Right renal cortex interstitium (tissue), 3 donors: ENCODE measurements at places on chromosomes 4 and X. TPM values are rescaled to one million over a fixed set of nuclear protein-coding genes. Genes with fewer than 3 reads are reported as not detected.

Gene PABPC5
- polyA plus RNA-seq = 5.3 TPM

Gene ODAM
- polyA plus RNA-seq = 2.1 TPM

Gene MXRA5
- polyA plus RNA-seq = 8.6 TPM

DNA sequence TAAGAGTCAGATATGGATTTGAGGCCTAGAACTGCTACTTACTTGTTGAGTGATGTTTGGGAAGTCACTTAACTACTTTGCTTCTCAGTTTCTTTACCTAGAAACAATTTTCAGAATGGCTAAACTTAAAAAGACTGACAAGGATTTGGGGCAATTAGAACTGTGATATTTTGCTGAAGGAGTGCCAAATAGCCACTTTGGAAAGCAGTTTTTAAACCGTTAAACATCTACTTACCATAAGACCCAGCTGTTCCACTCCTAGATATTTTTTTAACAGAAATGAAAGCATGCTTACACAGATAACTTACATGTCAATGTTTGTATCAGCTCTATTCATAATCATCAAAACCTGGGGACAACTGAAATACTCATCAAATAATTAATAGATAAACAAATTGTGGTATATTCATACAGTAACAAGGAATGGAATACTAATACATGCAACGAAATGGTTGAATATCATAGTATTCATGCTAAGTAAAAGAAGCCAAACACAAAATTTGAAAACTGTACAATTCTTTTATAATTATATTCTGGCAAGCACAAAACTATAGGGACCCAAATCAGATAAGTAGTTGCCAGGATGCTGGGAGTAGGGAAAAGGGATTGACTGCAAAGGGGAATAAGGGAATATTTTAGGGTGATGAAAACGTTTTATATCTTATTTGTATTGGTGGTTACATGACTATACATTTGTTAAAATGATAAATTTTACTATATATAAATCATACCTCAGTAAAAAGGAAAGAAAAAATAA lies 24.0 kb downstream of the RPA4 start:
- no peak for DNase-seq

- DNase-seq = no peak
Measured at GRCh38 chr4:14049946-14050345, 422.4 kb upstream of the BOD1L1 start.

- no peak for DNase-seq
Measured at GRCh38 chr4:98557194-98557892, 101.1 kb downstream of the TSPAN5 start.

DNA sequence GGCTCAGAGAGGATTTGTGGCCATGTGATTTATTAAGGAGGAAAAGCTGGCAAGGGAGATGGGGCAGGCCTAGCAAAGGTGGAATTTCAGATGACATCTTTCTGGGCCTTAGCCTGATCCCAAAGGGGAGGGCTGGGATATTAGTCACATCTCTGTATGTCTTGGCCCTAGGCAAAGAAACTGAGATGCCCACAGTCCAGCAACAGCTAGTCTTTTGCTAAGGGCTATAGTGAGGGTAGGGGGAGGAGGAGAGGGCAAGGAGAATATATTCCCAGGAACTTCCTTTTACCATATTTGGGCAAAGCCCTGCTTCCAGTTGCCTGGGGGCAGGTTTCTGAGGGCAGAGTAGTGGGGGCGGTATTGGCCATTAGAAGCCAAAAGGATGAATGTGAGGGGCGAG lies 209.8 kb upstream of the NR3C2 start:
- DNase-seq = no peak

DNA sequence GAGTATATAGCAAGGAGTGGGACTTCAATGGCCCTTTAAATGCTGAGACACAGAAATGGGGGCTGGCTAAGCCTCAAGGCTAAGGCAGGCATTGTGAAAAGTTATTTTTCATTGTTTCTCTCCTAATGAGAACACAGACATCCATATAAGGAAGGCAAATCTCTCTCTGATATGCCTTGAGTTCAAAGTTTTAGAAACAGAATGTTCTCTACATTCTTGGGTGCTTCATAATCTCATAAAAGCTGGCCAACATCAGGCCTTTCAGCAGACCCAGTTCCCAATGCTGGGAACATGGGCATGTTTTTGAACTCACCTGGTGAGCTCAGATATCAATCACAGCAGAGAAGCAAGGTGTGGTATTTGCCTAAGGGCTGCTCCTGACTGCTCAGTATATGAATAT lies 19.4 kb upstream of the RAB40A start:
- no peak for DNase-seq

GRCh38 chr4:86641516-86642090 lies 47.5 kb downstream of the PTPN13 start:
- DNase-seq = no peak

DNA sequence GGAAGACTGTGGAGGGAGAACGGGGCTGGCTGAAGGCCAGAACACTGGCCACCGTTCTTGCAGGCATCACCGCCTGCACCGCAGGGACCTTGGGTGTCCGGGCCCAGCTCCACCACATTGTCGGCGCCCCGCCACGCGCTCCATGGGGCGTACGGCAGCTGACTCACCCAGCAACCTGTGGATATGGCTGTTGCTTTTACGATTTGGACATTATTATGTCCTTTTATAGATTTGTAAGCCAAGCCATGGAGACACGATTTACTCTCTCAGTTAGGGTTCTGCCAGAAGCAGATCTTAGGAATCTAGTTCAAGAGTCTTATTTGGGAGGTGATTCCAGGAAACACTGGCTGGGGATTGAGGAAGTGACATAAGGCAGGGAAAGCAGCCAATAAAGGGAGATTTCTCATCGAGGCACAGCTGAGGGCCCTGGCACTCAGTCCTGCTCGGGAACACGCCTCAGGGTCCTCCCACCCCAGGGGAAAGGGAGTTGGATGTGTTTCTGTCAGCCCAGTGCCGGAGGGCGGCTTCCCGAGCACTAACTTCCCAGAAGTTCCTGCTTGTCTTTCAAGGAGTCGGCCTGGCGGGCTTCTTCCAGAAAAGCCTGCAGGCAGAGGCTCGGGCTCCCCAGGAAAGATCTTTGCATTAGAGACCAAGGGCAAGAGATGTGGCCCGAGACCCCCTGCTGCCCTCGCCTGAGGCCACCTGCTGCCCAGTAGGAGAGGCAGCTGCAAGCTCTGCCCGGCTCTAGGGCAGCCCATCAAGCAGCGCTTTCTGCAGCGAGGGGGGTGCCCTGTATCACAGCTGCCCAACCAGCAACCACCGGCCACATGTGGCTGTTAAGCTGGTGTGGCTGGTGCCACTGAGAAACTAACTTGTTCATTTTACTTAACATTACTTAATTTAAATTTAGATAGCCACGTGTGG lies 52.9 kb downstream of the CRMP1 start:
- no peak for DNase-seq
